Endodermal cell (in vitro differentiated cells): ENCODE measurements at places on chromosomes 13 and 19. TPM values are rescaled to one million over a fixed set of nuclear protein-coding genes. Genes with fewer than 3 reads are reported as not detected.

- no peak for DNase-seq
- no peaks in the 10 kb centered on the region for H3K27me3 ChIP-seq
- H3K4me1 ChIP-seq, result no peaks in the 10 kb centered on the region
- H3K27ac ChIP-seq, result no peak overlapping the region
- no peak overlapping the region for H3K4me3 ChIP-seq
Measured at GRCh38 chr13:50574731-50575130, 268.8 kb downstream of the DLEU7 start.

DNA sequence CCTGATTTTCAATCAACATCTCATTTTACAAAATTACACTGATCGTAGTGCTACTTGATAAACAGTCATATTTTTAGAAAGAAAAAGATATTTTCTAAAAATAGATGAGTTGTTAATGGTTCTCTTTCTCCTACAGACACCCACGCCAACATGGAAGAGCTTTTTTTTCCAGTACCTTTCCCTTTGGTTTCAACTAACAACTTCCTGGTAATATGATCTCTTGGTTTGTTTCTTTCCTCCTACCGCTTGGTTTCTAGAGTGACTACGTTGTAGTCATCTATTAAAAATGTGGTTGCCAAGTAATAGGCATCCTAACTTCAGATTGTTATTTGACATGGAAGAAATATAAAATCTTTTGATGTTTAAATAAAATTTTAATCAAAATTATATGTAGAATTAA is 189.0 kb downstream of the LACC1 start:
- no peaks in the 10 kb centered on the region for H3K36me3 ChIP-seq
- H3K27ac ChIP-seq, result no peak overlapping the region
- DNase-seq, result no peak
- no peaks in the 10 kb centered on the region for H3K4me1 ChIP-seq
- H3K27me3 ChIP-seq, result no peaks in the 10 kb centered on the region
- H3K4me3 ChIP-seq, result no peak overlapping the region

DNA sequence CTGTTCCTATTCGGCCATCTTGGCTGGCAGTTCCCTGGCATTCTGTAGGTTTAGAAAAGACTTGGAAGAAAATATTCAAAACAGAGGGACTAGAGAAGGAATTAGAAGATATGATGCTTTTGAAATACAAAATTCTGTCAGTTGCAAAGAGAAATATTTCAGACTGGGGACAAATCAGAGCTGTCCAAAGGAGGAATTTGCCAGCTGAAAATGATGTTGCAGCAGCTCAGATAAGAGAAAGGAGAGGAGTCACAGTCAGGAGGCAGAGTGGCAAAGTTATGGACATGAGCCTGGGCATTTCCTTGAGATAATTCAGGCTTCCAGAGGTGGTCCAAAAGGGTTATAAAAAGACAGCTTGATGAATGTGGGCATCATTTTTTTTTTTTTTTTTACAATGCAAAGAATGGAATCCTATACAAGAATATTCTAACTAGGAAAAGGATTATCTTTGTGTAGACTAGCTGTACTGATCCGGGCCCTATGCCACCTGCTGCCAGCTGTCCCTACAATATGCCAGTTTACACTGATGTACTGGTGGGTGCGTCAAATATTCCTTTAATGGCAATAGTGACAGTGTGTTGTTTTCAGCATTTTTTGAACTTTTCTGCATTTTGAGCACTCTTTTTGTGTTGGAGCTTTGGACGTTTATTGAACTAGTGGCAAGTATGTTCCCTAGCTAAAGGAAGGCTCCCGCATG is 31.8 kb upstream of the CBY2 start:
- no peaks in the 10 kb centered on the region for H3K36me3 ChIP-seq
- no peak for DNase-seq
- H3K27ac ChIP-seq, result no peak overlapping the region
- H3K4me3 ChIP-seq, result no peak overlapping the region
- peaks cover 2% of the 10 kb centered on the region for H3K4me1 ChIP-seq

POU2F2 gene
- 1.6 and 2.6 TPM in 2 replicates for total RNA-seq

DNA sequence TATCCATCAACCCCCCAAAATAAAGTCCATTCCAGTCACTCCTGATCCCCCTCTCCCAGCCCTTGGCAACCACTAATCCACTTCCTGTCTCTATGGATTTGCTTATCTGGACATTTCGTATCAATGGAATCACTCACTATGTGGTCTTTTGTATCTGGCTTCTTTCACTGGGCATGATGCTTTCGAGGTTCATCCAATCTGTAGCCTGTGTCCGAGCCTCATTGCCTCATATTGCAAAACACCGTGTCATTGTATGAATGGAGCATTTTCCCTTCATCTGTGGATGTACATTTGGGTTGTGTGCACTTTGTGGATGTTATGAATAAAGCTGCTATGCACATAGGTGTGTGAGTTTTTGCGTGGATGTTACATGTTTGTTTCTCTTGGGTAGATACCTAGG is 1.4 kb upstream of the FZR1 start:
- no peaks in the 10 kb centered on the region for H3K27me3 ChIP-seq
- H3K27ac ChIP-seq, result no peak overlapping the region
- peaks cover 13% of the 10 kb centered on the region for H3K36me3 ChIP-seq
- no peak for DNase-seq
- H3K4me3 ChIP-seq, result no peak overlapping the region
- H3K4me1 ChIP-seq, result no peaks in the 10 kb centered on the region
